RWPE1 (cell line): ENCODE measurements at places on chromosomes 11 and 22.

- DNase-seq = no peak
These were observed 46.2 kb downstream of the TP53I11 start for GRCh38 chr11:44904261-44905020.

DNA sequence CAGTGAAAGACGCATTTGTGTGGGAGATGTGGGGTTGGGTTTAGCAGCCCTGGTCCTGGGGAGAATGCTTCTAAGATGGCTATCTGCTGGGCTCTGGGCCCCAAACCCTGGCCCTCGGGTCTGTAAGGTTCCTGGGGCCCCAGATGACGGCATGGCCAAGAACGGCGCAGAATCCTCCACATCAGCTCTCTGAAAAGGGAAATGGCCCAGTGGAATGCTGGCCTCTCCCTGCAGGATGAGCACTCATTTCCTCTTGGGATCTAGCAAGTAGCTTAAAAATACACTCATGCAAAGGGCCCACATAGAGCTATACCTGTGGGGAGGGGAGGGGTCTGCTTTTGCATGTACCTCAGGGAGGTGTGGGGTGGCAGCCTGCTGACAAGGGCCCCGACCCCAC lies 37.5 kb upstream of the LINC01488 start:
- DNase-seq = no peak

GRCh38 chr11:57482782-57483561 lies 22.6 kb downstream of the RTN4RL2 start:
- peak; percentile 55 for DNase-seq

GRCh38 chr11:20608934-20609333 lies 9.5 kb downstream of the SLC6A5 start:
- no peak for DNase-seq

GRCh38 chr11:106047631-106048030 lies 25.6 kb upstream of the MSANTD4 start:
- no peak for DNase-seq

DNA sequence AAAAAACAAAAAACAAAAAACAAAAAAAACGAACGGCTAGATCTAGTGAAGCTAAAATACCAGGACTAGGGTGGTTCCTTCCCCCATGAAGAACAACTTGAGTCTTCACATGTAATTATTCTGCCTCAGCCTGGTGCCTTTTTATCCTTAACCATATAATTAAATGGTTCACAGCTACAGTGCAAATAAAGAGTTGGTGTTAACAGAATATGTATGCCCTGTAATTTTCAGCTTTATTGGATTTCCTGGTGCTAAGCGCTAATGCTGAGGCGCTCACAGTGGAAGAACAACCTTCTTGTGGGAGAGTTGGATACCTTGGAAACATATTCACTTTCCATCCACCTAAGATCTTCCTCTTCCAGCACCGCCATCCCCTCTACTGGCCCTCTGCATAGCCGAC lies 158.5 kb upstream of the SORL1-AS1 start:
- no peak for DNase-seq

- DNase-seq = no peak
These were observed 25.9 kb upstream of the SMTN start for GRCh38 chr22:31055117-31055634.

DNA sequence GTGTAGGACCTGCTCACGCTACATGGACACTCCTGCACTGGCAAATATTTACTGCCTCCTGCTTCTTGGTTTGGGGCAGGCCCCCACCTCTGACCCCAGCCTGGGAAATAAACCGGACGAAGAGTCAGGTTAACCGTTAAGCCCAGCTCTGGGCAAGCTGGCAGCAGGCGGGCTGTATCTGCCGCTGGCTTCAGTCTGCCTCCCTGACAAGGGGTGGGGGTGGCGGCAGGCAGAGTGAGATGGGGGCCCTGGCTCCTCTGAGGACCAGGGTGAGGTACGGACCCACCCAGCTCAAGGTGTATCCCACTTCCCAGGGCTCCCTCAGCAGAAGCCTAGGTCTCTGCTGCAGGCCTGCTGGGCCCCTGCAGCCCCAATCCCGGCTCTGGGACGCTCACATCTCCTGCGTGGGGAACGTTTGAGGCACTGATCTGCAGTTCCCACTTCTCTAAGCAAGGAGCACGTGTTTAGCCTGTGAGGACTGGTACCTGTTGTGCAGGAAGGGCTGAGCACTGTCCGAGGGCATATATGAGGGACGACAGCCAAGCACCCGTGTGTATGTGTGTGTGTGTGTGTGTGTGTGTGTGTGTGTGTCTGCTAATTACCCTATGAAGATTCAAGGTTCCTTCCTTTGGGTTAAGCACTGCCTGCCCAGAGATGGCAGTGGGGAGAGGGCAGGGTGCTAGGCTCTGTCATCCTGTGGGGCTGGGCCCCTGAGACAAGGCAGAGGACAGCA lies 1.1 kb upstream of the LRRC75B start:
- DNase-seq = no peak

- no peak for DNase-seq
These were observed 9.0 kb downstream of the CLPB start for GRCh38 chr11:72425053-72425980.

- no peak for DNase-seq
These were observed 54.4 kb downstream of the GRAMD1B start for GRCh38 chr11:123484448-123484847.

DNA sequence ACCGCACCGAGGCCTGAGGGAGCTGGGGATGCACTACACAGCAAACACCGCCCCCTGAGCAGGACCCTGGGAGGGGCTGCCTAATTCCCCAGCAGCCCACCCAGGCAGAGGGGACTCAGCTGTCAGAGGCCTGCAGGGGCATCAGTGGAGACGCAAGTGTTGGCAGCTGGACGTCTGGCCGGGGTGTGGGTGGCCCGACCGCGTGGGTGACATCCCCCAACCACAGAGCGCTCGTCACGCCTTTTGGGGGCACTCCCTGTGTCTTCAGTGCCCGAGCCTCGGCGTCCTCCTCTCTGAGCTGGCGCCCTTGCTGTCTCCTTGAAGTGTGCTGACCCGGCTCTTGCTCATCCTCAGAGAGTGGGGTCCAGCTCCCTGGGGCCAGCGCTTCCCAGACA lies 150.2 kb downstream of the BRD1 start:
- DNase-seq = no peak

DNA sequence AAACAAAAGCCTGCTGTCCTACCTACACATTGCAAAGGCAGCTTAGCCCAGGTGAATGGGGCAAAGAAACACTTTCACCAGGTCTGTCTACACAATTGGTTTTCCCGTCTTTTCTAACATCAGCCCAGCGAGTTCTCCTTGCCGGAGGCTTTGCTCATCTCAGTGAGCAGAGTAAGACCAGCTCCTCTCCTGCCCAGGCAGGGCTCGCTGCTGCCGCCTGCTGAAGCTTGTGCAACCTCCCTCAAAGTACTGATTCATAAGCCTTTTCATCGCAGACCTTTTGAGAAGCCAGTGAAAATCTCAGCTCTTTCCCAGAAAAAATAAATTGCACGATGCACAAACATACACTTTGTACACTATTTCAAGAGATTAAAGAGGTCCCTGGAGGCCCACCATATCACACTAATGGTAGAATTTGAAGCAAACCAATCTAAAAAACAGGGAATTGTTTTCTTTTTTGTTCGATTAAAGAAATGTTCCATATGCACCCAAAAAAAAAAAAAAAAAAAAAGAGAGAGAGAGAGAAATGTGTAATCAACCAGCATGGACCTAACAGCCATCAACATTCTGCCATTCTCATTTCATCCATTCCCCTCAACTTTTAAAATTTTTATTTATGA lies 328.1 kb upstream of the MPPED2 start:
- peak; percentile 25 for DNase-seq

- no peak for DNase-seq
These were observed 14.0 kb upstream of the CTSD start for GRCh38 chr11:1777737-1778136.

GRCh38 chr22:24728790-24729637 lies 45.5 kb downstream of the PIWIL3 start:
- DNase-seq = no peak

DNA sequence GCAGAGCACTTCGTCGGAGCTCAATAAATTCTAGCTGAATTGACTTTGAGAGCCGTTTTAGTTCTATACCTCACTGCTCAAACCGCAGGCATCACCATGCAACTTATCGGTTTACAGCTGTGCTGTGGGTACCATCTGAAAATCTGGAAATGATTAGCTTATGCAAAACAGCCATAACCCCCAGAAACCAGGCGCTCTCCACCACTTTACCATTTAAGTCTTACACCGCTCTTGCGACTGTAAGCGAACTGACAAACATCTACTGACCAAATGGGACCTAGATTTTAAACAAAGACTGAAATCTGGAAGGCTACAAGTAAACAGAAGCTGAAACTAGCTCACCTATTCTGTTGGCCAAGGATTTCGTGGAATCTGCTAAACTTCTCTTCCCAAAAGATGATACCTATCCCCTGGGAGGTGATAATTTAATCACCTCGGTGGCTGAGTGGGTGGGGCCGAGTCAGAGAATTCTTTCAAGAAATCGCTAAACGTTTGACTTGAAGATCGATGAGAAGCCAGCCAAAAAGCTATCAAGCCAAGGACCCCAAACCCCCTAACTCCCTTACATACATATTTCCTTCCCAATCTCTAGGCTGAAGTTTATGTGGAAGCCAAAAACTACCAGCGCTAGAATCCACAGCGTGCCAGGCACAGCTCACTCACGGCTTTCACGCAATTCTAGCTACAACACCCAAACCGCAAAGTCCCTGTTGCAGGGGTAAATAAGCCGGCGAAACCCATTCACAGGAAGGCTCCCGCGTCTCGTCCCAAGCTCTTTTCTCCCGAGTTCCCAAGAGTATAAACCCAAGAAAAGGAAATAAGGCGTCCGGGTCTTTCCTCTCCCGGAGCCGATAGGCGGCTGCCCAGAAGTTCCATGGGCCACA lies 644 bp downstream of the SPTY2D1 start:
- no peak for DNase-seq

DNA sequence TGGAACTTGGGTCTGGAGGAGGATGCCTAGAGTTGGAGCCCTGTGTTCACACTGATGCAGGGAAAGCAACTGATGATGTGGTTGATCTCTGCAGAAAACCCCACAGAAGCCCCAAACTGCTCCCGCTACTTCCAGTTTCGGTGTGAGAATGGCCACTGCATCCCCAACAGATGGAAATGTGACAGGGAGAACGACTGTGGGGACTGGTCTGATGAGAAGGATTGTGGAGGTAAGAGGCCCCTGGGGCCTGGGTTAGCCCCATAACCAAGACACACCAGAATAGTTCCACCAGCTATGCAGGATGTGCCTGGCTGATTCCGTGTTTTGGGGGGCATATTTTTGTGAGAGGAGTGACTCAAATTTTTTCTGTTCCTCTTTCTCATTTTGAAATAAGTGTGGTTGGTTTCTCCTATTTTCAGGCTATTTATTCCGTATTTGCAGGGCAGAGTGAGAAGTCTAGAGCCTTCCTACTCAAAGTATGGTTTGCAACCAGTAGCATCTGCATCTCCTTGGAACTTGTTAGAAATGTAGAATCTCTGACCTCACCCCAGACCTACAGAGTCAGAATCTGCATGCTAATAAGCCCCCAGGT lies 137.3 kb upstream of the SORL1-AS1 start:
- DNase-seq = no peak

GRCh38 chr11:67332081-67332691 lies 21.2 kb downstream of the POLD4 start:
- DNase-seq = no peak

- peak; percentile 16 for DNase-seq
These were observed 78.5 kb downstream of the SPON1 start for GRCh38 chr11:14041040-14041439.

- DNase-seq = no peak
These were observed 248.7 kb downstream of the MN1 start for GRCh38 chr22:27552863-27553262.

DNA sequence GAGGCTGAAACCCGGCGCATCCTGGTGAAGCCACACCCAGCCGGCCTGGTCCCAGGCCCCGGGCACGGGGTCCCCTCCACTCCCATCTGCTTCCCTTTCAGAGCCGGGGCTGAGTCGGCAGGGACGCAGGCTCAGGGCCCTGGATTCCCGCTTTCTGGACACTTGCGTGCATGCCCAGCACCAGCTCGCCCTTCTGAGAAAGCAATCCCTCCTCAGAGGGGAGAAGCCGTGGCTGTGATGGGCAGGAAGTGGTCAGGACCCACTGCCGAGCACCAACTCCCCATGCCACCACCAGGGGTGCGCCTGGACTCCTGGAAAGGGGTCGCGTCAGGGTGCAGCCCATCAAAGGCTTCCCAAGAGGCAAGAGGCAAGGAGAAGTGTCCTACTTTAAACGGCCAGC lies 15.1 kb downstream of the CDKN1C start:
- DNase-seq = no peak

GRCh38 chr11:65378208-65378927 lies 4.1 kb downstream of the SLC25A45 start:
- DNase-seq = no peak

DNA sequence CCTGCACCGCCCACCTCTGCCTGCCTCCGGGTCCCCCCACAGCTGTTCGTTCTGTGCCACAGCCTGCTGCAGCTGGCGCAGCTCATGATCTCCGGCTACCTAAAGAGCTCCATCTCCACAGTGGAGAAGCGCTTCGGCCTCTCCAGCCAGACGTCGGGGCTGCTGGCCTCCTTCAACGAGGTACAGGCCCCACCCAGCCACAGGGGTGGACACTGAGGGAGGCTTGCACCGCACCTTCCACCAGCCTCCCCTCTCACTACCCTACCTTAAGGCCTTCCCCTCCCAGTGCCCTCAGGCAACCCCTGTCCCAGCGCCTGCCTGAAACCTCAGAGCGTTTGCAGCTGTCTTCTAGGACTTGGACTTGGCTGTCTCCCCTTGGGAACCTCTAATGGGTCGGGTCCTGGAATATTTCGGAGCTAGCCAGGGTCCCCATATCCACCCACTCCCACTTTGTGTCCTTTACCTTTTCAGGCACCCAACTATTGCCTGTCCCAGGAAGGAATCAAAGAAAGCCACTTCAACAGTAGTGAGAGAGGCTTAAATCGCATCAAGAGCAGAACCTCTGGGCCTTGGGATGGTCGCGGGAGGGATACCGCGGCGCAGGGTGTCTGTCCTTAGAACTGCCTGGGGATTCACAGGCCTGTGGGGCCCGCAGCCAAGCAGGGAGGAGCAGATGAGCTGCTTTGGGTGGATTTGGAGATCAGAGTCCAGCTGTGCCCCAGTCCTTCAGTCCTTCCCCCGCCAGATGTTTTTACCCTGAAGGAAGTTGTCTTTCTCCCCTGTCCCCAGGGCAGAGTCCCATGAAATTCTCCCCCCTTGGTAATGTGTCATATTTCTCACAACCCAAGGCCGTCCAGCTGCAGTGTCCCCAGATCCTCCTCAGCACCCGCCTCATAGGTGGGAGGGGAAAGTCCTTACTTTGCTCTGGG lies 13.3 kb downstream of the SLCO2B1 start:
- DNase-seq = no peak

GRCh38 chr22:35010543-35010942 lies 55.4 kb upstream of the ISX start:
- no peak for DNase-seq

GRCh38 chr11:48013269-48013901 lies 33.0 kb downstream of the PTPRJ start:
- DNase-seq = no peak

DNA sequence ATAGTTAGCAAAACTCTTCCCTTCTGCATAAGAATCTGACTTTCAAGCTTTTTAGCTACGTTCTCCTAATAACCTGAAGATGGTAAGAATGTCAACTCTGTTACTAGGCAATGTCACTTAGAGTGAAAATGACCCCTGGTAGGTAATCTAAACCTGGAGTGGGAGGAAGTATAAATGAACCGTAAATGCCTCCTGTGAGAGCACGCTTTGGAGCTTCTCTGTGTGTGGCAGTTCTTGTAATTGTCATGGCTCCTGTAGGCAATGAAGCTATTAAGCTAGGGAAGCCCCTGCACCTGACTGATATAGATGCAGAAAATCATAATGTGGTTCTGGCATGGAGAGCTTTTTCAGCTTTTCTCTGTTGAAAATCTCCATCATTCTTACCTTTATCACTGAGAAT lies 29.4 kb downstream of the CALCA start:
- DNase-seq = no peak

- DNase-seq = no peak
These were observed 60.3 kb downstream of the TMPRSS5 start for GRCh38 chr11:113645593-113646349.
